ENCODE measurements at places on chromosomes 2 and 18. TPM values are rescaled to one million over a fixed set of nuclear protein-coding genes. Genes with fewer than 3 reads are reported as not detected.
A peak's percentile ranks its signal among the peaks of the same experiment; 100 is the strongest.

Gene SLC11A1
- 4.5 TPM for polyA plus RNA-seq

GRCh38 chr2:19846030-19846429, 55.8 kb downstream of the TTC32 start:
- no peak for DNase-seq

- no peak for DNase-seq
These were observed 16.9 kb downstream of the PUM2 start for GRCh38 chr2:20333738-20334137.

- DNase-seq: no peak
These were observed 19.0 kb upstream of the SAG start for GRCh38 chr2:233288663-233289062.

DNA sequence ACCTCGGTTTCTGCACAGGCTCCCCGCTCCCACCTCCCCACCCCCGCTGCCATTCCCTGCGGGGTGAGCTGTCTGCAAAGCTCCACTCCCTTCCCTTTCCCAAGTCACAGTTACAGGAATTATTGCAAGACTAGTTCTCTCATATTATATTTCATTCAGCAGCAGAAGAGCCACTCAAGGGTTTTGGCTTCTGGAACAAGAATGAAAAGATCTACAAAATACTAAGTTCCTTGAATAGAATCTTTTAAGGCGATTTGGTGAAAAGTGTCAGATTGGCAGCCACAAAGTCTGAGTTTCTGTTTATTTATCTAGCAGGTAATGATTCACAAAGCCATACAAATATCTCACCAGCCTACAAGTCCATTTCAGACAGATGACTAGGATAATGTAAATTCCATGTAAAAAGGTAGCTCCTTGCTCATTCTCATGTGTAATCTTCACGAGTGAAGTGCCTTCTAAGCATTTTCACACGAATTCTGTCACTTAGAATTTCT, 221.9 kb upstream of the RBBP8 start:
- DNase-seq: peak; percentile 61

DNA sequence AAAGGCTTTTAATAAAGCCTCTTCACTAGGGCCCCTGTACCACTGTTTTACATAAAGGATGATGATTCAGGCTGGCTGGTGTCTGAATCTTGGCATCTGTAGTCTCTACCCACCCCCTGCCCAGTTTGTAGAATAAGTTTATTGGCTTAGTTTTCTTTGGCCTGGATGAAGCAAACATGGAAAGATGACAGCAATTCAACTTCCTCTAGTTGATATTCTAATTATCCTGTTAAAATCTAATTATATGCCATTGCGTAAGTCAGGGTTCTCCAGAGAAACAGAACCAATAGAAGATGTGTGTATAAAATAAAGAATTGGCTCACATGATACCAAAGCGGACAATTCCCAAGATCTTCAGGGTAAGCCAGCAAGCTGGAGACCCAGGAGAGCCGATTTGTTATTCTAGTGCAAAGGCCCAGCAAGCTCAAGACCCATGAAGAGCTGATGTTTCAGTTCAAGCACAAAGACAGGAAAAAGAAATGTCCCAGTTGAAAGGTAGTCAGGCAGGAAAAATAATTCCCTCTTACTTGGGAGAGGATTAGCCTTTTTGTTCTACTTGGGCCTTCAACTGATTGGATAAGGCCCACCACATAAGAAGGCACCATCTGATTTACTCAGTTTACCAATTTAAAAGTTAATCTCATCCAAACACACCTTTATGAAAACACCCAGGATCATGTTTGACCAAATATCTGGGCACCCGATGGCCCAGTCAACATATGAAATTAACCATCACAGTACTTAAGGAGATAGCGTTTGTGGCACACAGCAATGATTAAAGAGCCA, 82.6 kb upstream of the LYPD1 start:
- no peak for DNase-seq

GRCh38 chr2:231056453-231057416, at the start of gene PSMD1:
PSMD1 (plus strand) TSS chr2:231056867; CDS start chr2:231057026, 159 bp downstream.
- peak; percentile 95 for DNase-seq

GRCh38 chr18:54740136-54740846, 88.0 kb upstream of the RAB27B start:
- no peak for DNase-seq

- DNase-seq: no peak
These were observed 45.5 kb downstream of the FSHR start for GRCh38 chr2:49108851-49109250.

DNA sequence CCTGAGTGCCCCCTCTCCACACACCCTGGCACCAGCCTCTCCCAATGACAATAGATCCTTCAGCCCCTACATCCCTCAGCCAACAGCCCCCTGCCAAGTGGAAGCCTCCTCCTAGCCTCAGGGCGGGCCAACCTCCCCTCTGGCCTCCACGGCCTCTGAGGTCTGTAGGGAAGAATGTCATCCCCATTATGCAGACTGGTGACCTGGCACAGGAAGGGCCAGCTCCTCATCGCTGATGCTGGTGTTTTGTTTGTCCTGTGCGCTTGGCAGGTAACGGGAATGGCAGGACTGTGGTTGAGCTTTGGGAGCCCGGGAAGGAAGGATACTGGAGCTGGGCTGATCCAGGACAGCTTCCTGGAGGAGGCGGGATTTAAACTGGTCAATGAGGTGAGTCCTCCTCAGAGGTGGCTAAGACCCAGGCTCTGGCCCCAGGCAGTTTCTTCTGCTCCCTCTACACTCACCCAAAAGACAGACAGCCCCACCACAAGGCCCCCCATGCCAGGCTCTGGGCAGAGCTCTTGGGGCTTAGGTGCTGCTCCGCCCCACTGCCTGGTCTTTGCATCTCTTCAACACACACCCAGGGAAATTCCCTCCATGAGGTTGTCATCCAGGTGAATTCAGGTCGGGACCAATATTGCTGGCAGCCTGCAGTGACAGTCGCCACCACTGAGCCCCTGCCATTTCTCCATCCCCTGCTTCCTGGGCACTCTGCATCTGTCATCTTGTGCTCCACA, 75.2 kb upstream of the SMAD7 start:
- DNase-seq: no peak

DNA sequence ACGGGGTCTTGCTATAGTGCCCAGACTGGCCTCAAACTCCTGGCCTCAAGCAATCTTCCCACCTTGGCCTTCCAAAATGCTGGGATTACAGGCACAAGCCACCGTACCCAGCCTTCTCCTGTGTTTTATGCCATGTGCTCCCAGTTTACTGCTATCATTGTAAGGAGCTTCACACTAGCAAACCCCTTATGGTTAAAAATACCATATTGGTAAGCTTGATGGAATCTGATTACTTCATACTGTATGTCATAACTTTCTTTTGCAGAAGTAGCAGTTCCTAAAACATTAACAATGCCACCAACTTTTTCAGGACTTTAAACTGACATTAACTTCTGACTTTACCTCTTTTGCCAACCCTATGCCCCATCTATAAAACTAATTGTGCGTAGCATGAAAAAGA, 36.2 kb downstream of the HAT1 start:
- DNase-seq: no peak

Gene HOXD1
- polyA plus RNA-seq: 0.08 TPM

Gene HOXD10
- polyA plus RNA-seq: 0.03 TPM

- no peak for DNase-seq
These were observed 48.4 kb downstream of the OTX1 start for GRCh38 chr2:63099032-63099431.

GRCh38 chr2:18703555-18703954, 114.2 kb upstream of the NT5C1B start:
- DNase-seq: no peak

GRCh38 chr2:149472413-149472812, 115.2 kb downstream of the MMADHC start:
- DNase-seq: no peak

Gene RAB6C
- polyA plus RNA-seq: 0.08 TPM

GRCh38 chr2:64846177-64846576, 143.0 kb upstream of the SLC1A4 start:
- no peak for DNase-seq

GRCh38 chr18:62525608-62526007, 2.8 kb downstream of the ZCCHC2 start:
- DNase-seq: no peak

Gene CTNNA2
- polyA plus RNA-seq: not detected

Gene HADHB
- polyA plus RNA-seq: 526 TPM

- DNase-seq: no peak
These were observed 81.9 kb upstream of the MAPRE2 start for GRCh38 chr18:34959211-34959829.

GRCh38 chr2:135851858-135852257, 14.9 kb upstream of the LCT start:
- no peak for DNase-seq

DNA sequence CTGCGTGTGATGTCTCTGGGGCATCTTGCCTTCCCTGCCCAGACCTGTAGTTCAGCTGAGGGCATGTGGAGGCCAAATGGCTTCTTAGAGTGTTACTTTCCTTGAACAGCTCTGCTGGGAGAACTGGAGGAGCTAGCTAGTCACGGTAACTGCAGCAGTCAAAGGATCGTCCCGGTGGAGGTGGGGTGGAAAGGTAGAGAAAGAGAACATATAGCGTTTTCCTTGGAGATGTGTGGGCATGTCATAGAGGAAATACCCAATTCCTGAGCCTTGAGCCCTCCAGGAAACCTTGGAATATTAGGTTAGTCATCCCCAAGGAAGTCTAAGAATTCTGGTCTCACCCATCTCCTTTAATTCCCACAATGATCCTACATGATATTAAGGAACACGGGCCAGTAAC, 33.5 kb upstream of the IL37 start:
- no peak for DNase-seq

Gene MAP2
- 11.3 TPM for polyA plus RNA-seq

Gene LYPD6B
- not detected for polyA plus RNA-seq

- DNase-seq: no peak
These were observed 478.7 kb upstream of the POU3F3 start for GRCh38 chr2:104375206-104375605.

- DNase-seq: no peak
These were observed 96.8 kb downstream of the BOD1L2 start for GRCh38 chr18:57243624-57244179.

DNA sequence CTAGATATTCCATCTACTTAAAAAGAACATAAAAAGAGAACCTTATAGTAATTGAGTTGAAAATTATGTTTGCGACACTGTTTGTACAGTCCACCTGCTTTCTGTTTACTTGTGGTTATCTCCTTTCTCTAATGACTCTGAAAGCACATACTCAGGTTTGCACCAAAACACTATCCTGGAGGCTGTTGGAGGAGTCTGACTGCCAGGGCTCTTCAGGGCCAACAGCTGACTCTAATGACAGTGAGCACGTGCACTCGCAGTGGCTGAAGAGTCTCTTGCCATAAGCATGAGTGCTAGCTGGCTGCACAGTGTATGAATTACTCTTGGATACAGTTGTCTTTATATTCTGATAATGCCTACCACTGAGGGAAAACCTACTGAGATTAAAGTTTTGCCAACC, 16.7 kb upstream of the GLS start:
- DNase-seq: no peak

- no peak for DNase-seq
These were observed 352.8 kb downstream of the THSD7B start for GRCh38 chr2:137118140-137118539.

DNA sequence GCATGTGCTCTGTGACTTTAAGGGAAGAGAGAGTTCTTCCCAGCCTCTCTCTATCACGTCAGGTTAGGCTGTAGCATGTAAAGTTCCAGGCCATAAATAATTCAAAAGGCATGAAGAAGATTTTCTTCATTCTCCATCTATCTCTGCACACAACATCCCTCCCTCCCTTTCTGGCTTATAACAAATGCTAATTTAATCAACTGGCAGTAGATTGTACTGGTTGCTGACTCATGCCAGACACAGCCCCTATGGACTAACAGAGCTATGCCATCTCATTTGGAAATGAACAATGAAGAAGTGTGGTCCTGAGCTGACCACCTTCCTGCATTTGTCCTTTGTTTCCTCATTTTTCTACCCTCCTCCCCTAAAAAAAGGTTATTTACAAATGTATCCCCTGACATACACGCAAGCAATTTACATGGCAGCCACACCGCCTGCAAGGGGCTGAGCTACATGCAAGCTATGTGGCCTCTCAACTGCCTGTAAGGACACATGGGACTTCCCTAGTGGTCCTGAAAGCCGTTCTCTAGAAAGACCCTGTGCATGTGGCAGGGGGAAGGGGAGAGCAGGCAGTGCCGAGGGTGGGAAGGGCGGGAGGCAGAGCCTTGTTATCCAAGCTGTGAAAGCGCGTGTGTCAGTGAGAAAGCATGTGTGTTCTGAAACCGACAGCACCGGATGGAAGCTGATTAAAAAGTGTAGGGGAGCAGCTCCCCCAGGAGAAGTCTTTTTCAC, 90.9 kb upstream of the KLF7 start:
- no peak for DNase-seq

DNA sequence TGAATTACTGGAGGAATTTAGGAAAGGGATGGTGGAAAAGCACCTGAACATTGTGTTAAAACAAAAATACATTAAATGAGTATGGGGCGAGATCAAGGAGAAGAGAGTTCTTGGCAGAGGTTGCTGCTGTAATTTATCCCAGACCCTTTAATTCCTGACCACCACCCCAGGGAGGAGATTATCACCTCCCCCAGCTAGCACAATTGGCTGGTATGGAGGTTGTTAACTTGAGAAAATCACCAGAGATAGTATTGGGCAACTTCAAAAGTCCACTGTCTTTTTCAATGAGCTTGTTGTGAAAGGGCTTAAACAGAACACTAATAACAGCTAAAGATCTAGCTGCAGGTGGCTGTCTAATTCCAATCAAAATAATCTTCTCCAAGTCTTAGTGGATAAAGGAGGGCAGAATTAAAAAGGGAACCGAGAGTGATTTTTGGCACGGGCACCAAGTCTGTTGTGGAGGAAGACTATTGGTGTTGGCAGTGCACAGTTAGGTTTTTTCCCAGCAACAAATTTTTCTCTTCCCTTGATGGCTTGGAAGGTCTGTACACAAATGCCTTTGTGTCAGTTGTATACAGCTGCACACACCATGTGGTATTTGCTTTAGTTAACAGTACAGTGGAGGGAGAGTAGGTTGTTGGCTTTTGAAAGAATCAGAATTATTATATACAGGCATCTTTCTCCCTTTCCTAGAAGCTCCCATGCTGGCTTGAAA, 289.5 kb downstream of the SLC4A3 start:
- DNase-seq: no peak

DNA sequence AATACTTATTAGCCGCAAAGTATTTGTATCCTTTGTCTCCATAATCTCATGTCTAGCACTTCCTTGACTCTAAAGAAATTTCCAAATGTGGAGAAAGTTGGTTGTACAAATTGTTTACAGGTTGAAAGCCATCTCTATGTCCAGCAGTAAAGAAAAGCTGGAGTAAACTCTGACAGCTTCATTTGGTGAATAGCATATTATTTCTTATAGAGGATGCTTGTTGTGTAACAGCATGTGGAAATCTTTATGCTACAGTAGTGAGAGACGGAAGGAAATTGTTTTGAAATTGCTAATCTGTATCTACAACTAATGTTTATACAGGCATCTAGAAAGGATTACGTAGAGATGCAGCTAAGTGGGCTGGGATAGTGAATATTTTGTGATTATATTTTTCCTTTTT, 78.5 kb downstream of the UGGT1 start:
- DNase-seq: no peak

- DNase-seq: no peak
These were observed 11.2 kb upstream of the CALCRL start for GRCh38 chr2:187459256-187459655.

DNA sequence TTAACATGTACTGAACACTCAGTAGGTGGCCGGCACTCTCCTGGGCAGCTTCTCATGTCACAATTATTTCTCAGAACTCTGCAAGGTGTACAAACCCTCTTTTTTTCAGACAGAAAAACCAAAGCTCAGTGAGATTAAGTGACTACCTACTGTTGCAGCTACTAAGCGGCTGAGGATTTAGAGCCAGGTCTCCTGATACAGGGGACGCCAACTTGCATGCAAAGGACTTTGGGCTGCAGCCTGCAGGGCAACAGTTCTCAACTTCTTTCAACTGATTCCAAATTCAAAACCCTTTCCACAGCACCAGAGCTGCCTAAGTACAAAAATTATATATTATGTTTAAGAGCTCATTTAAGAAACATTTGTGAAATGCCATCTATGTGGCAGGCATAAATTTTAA, 177.6 kb downstream of the SUCLG1 start:
- no peak for DNase-seq
